ENCODE measurements at places on chromosomes 11 and 22. TPM values are rescaled to one million over a fixed set of nuclear protein-coding genes. Genes with fewer than 3 reads are reported as not detected.

DNA sequence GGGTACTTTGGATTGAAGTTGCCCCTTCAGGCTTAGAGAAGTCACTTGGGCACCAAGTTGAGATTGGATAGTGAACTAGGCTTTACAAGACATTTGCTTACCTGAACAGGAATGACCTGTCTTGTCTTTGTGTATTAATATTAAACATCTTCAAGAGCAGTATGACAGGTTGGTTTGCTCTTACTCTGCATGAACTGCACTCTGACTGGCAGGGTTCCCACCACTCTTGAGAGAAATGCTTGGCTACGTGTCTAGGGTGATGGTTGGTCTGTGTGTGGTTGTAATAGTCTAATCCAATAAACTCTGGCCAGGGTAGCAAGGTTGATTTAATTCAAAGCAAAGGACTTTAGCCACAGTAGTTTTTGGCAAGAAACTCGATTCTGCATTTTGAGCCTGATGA is 20.1 kb upstream of the SPTBN2 start:
- no peak for DNase-seq

DNA sequence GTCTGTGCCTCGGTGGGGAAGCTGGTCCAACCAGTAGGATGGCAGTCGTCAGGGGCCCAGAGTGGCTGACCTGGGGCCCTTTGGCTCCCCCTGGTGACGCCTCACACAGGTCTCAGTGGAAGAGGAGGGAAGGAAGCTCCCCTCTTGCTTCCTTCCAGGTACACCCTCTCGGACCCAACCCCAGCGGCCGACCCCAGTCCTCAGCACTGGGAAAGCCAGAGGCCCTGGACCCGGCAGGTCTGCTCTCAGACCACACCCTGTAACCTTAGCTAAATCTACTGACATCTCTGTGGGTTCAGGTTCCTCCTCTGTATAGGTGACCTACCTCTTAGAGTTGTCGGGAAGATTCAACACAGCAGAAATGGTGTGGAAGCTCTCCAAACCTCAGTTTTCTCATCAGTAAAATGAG is 3.4 kb upstream of the SCUBE1 start:
- DNase-seq: peak; percentile 64

DNA sequence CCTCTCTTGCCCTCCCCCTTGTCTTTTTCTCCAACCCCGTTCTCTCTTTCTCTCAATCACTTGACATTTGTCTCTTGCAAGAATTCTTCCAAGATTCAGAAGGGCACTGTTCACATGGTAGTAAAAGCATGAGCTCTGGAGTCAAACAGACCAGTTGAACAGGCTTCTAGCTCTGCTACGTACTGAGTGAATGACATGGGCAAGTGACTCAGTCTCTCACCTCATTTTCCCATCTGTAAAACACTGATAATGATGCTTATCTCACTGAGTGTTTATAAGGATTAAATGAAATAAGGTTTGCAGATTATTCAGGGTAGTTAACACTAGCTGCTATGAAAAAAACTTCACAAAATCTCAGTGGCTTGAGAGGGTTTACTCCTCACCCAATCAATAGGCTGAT is 5.9 kb upstream of the IL10RA start:
- no peak for DNase-seq

DNA sequence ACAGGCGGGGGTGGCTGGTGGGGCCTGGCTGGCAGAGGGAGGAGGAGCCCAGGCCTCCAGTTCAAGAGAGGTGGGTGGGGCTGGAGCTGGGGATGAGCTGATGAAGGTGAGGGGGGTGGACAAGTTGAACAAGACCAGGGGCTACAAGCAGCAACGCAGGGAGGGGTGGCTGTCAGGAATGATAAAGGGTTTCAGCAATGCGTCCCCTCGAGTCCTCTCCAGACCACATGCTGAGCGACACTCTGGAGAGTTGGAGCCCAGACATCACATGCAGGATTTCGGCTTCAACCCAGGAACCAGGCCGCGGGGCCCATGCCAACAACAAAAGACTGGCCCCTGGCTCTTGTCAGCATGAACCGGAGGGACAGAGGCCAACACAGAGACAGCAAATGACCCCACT is 480.3 kb downstream of the BRD1 start:
- DNase-seq: no peak

- no peak for DNase-seq
These were observed 268.6 kb upstream of the PITPNB start for GRCh38 chr22:28187612-28188011.

DNA sequence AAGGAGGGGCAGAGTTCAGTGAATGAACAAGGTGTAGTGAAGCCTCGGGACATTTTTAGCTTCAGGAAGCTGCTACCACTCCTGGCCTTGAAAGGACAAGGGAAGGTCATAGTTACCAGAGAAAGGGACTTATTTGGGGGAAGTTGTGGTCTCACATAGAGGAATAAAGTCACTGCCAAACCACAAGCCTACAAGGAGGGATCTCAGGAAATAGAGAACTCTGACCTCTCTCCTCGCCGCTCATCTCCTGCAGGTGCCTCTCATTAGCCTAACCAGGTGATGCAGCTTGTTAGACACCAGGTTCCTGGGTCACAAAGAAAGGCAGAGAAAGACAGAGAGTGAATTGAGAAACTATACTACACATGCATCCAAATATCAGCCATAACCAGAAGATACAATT is 14.3 kb upstream of the TOLLIP start:
- no peak for DNase-seq

Gene GRAMD4
- total RNA-seq: 48.8 TPM

Gene PRG2
- total RNA-seq: 0.19 TPM
